Inflammatory macrophage (primary cell): ENCODE measurements at places on chromosomes 12 and 14.

DNA sequence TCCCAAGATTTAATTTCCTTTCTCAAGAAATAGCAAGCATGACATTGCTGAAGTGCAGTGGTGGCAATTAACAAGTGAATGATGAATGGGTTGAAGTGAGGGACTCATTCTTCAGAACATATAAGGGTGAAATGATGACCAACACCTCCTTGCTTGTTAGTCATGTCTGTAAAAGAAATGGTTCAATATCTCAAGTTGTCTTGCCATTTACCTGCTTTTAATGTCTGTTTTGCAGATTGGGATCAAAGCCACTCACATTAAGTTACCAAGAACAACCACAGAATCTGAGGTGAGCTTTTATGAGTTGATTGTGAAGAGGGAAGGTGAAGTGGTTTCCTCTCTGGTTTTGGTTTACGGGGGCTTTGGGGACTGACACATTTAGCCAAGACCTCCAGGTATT lies 24.1 kb downstream of the MTHFD1 start:
- no peak for DNase-seq

- no peak for DNase-seq
These were observed 54.1 kb downstream of the EP400 start for GRCh38 chr12:132003846-132004245.

DNA sequence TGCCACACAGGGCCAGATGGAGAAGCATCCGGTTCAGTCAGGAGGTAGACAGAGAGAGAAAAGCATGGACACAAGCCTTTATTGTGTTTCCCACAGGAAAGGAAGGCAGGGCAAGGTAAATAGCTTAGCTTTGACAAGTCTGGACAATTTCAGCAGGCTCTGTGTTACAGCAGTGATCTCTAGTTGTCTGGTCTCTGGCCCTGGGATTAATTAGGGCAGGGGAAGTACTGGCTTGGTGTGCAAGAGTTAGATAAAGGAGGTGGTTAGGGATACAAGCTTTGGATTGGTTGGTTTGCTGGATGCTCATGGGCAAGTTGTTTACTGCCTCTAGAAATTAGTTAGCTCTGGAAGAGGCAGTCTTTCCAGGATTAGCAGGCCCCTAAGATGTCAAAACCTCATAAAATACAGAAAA lies 15.1 kb upstream of the NGDN start:
- no peak for DNase-seq

GRCh38 chr14:94679106-94679810 lies 67.1 kb downstream of the SERPINA3 start:
- DNase-seq: no peak

- no peak for DNase-seq
These were observed 1.8 kb upstream of the AHNAK2 start for GRCh38 chr14:104979758-104980610.
